ENCODE measurements at places on chromosomes 5 and 9. TPM values are rescaled to one million over a fixed set of nuclear protein-coding genes. Genes with fewer than 3 reads are reported as not detected.

DNA sequence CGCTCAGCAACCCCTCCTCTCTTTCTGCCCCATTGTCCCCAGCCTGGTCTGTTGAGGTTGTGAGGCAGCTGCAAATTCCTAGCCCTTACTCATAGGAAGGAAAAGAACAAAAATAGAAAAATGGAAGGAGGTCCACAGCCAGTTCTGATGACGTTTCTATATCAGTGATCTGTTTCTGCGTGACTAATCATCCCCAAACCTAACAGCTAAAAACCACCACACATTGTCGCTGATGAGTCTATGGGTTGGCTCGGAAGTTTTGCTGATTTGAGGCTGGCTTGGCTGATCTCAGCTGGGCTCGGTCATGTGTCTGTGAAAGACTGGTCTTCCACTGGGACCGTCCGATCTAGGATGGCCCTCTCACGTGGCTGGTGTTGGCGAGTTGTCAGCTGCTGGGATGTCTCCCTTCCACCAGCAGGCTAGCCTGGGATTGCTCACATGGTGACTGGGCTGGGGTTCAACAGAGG, 200.6 kb upstream of the ZNF618 start:
- H3K4me1 ChIP-seq: peaks cover 8% of the 10 kb centered on the region
- no peak overlapping the region for H3K4me3 ChIP-seq
- no peak overlapping the region for H3K27ac ChIP-seq
- DNase-seq: no peak
- peaks cover 36% of the 10 kb centered on the region for H3K27me3 ChIP-seq

Gene OTULIN
- total RNA-seq: 59.6 TPM

DNA sequence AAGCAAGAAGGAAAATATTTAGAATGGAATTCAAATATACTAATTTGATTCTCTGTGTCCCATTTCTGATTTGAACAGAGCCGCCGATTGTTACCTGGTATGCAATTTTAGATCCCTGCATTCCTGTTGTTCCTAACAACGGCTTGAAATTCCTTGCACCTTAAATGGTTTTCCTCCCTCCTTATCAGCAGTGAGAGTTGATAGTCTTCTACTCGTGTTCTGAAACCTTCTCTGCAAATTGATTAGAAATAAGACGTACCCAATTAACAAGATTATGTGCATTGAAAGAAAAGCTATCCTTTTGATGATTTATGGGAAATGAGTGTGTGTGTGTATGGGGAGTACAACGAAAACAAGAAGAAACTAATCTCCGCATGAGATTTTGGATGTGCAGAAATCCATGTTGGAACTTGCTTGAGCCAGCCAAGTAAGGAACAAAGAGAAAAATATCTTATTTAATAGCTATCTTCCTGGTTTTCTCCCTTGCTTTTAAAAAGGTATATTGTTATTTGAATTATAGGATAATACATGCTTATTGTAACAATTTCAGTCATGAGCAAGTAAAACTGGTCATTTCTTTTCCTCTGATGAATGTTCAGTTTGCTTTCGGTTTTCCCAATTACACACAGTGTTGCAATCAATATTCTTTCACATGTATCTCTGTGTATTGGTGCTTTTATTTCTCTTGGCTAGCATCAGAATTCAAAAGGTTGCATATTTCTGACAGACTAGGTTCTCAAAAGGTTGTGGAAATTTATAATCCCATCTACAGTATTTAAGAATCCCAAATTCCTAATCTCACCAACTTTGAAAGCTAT, 211.1 kb upstream of the ACTBL2 start:
- peaks cover 4% of the 10 kb centered on the region for H3K4me1 ChIP-seq
- no peak overlapping the region for H3K4me3 ChIP-seq
- no peak overlapping the region for H3K27ac ChIP-seq
- H3K27me3 ChIP-seq: no peaks in the 10 kb centered on the region
- DNase-seq: no peak
- H3K36me3 ChIP-seq: no peaks in the 10 kb centered on the region

Gene SLC1A1
- total RNA-seq: 0.09 TPM

Gene GNA14
- total RNA-seq: not detected

- no peak for DNase-seq
- H3K27me3 ChIP-seq: no peaks in the 10 kb centered on the region
- no peak overlapping the region for H3K27ac ChIP-seq
- H3K36me3 ChIP-seq: no peaks in the 10 kb centered on the region
Observed at GRCh38 chr9:121718084-121718483, 66.7 kb downstream of the DAB2IP start.

- H3K27ac ChIP-seq: no peak overlapping the region
- DNase-seq: peak; percentile 32
- peaks cover 16% of the 10 kb centered on the region for H3K27me3 ChIP-seq
- H3K4me3 ChIP-seq: no peak overlapping the region
Observed at GRCh38 chr5:1409381-1410110, 35.7 kb downstream of the SLC6A3 start.

GRCh38 chr5:80973027-80973426, 12.9 kb downstream of the RASGRF2 start:
- peaks cover 54% of the 10 kb centered on the region for H3K4me1 ChIP-seq
- DNase-seq: no peak
- no peaks in the 10 kb centered on the region for H3K27me3 ChIP-seq
- no peak overlapping the region for H3K27ac ChIP-seq
- peaks cover 13% of the 10 kb centered on the region for H3K36me3 ChIP-seq

Gene ANKRD20A1
- 1.5 TPM for total RNA-seq

GRCh38 chr9:136409557-136410455, 608 bp downstream of the ENTR1 start:
- H3K27me3 ChIP-seq: no peaks in the 10 kb centered on the region
- peak overlapping the region; percentile 97 for H3K4me3 ChIP-seq

Gene ORM2
- not detected for total RNA-seq

Gene DAB2IP
- total RNA-seq: 0.54 TPM

- no peak overlapping the region for H3K27ac ChIP-seq
- no peak overlapping the region for H3K4me3 ChIP-seq
- no peaks in the 10 kb centered on the region for H3K4me1 ChIP-seq
- H3K27me3 ChIP-seq: peaks cover 15% of the 10 kb centered on the region
- no peaks in the 10 kb centered on the region for H3K36me3 ChIP-seq
Observed at GRCh38 chr9:98484162-98484561, 224.6 kb downstream of the GABBR2 start.

Gene FGF10
- not detected for total RNA-seq

GRCh38 chr9:93814077-93814956, 140.8 kb downstream of the BARX1 start:
- no peak overlapping the region for H3K4me3 ChIP-seq
- H3K27ac ChIP-seq: no peak overlapping the region
- no peaks in the 10 kb centered on the region for H3K36me3 ChIP-seq
- no peak for DNase-seq
- peaks cover 17% of the 10 kb centered on the region for H3K27me3 ChIP-seq
- no peaks in the 10 kb centered on the region for H3K4me1 ChIP-seq

DNA sequence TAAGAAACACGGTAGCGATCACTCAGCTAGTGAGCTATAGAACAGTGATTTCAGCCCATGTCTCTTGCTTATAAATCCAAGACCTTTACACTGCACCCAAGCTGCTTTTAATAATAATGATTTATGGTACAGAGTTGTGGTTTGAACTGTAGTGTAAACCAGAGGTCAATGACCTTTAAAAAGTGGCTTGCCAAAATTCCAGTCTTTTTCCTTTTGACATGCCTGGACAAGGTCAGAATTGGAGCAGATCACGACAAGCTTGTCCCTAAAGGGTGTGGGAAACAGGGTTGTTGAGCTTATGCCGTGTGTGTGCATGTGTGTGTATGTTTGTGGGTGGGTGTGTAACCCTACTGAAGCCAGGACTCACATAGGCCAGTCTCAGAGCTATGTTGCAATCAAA, 225.3 kb upstream of the CLINT1 start:
- H3K27ac ChIP-seq: no peak overlapping the region
- H3K36me3 ChIP-seq: no peaks in the 10 kb centered on the region
- peaks cover 3% of the 10 kb centered on the region for H3K27me3 ChIP-seq
- no peak overlapping the region for H3K4me3 ChIP-seq
- no peak for DNase-seq
- no peaks in the 10 kb centered on the region for H3K4me1 ChIP-seq

Gene ZNF483
- total RNA-seq: 2.6 TPM

- H3K27me3 ChIP-seq: no peaks in the 10 kb centered on the region
- no peak overlapping the region for H3K27ac ChIP-seq
- H3K4me3 ChIP-seq: no peak overlapping the region
Observed at GRCh38 chr5:60489377-60489776, 210.6 kb downstream of the DEPDC1B start.

Gene C5orf58
- total RNA-seq: not detected

Gene EPB41L4B
- total RNA-seq: 0.34 TPM

Gene N4BP3
- 33.2 TPM for total RNA-seq

- no peak overlapping the region for H3K27ac ChIP-seq
- no peak for DNase-seq
- H3K36me3 ChIP-seq: no peaks in the 10 kb centered on the region
- H3K27me3 ChIP-seq: peaks cover 3% of the 10 kb centered on the region
- H3K4me3 ChIP-seq: no peak overlapping the region
Observed at GRCh38 chr5:179488975-179489374, 61.4 kb upstream of the RUFY1 start.

GRCh38 chr5:9500625-9501024, 45.2 kb downstream of the SEMA5A start:
- no peaks in the 10 kb centered on the region for H3K27me3 ChIP-seq
- H3K4me3 ChIP-seq: no peak overlapping the region
- H3K27ac ChIP-seq: no peak overlapping the region
- no peaks in the 10 kb centered on the region for H3K4me1 ChIP-seq
- DNase-seq: no peak
- H3K36me3 ChIP-seq: no peaks in the 10 kb centered on the region

DNA sequence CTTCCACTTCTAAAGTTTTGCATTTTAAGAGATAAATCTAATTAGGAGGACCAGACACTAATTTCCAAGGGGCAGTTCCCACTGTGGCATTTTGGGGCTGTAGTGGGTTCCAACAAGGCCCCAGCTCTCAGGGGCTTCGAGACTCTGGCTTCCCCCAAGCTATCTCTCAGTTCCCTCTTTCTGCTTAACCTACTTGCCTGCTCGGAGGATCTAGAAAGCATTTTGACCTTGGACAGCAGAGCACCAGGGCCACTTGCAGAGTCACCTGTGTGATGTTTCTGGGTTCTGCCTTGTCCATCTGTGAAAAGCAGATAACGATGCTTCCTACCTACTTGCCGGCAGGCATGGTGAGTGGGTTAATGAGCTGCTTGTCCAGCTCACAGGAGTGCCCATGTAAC, 175.4 kb downstream of the MED10 start:
- no peak overlapping the region for H3K27ac ChIP-seq
- H3K4me1 ChIP-seq: no peaks in the 10 kb centered on the region
- no peak overlapping the region for H3K4me3 ChIP-seq
- H3K36me3 ChIP-seq: no peaks in the 10 kb centered on the region
- DNase-seq: no peak

Gene BRD3
- 32.7 TPM for total RNA-seq

- peaks cover 30% of the 10 kb centered on the region for H3K4me1 ChIP-seq
- H3K36me3 ChIP-seq: peaks cover 24% of the 10 kb centered on the region
Observed at GRCh38 chr9:94801681-94802080, 75.2 kb downstream of the AOPEP start.

DNA sequence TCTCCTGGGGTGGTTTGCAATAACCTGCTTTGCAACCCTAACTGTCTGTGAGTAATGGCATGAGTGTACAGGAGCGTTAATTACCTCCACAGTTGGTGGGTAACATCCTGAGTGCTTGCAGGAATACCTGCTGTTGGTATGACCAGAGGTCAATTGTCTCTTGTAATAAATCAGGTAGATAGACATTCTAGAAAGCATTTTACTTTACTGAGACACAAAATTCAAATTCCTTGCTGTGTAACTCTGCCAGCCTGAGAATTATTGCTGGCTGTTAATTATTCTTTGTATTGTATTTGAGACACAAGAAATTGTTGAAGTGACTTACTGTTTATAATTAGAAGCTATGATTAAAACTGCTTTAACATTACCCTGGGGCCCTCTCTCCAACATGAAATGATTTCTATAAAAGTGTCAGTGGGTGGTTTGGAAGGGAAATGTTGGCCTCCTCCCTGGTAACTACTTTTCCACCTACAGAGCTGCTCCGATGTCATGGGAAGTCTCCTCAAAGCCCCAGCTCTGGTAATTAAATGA, 150.8 kb upstream of the ADCY2 start:
- no peaks in the 10 kb centered on the region for H3K4me1 ChIP-seq
- H3K4me3 ChIP-seq: no peak overlapping the region
- no peak overlapping the region for H3K27ac ChIP-seq
- no peak for DNase-seq
- H3K27me3 ChIP-seq: no peaks in the 10 kb centered on the region
- H3K36me3 ChIP-seq: no peaks in the 10 kb centered on the region

DNA sequence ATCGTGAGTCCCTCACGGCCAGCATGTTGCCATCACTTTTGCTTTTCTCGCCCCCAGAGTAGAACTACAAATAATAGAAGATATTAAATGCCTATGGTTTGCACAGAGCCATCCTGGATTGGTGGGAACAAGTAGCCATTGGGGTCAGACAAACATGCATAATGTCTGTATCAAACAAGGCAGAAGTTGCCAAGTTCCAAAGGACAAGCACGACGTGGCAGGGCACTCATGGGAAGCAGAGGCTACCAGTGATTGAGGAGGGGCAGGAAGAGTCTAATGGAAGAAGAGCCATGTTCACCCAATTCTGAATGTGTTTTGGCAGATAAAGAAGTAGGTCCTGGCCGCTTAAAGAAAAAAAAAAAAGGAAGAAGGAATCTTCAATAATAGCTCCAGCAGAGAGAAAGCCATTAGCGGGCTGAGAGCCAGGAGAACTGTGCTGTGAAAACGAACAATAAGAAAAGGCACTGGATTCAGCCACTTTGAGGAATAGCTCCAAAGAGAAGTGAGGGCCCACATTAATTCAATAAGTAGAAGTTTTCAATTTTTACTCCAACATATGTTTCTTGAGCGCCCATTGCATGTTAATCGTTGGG, 153.7 kb upstream of the ADCY2 start:
- H3K4me3 ChIP-seq: no peak overlapping the region
- DNase-seq: no peak
- no peak overlapping the region for H3K27ac ChIP-seq
- H3K36me3 ChIP-seq: no peaks in the 10 kb centered on the region
- no peaks in the 10 kb centered on the region for H3K27me3 ChIP-seq
- no peaks in the 10 kb centered on the region for H3K4me1 ChIP-seq

DNA sequence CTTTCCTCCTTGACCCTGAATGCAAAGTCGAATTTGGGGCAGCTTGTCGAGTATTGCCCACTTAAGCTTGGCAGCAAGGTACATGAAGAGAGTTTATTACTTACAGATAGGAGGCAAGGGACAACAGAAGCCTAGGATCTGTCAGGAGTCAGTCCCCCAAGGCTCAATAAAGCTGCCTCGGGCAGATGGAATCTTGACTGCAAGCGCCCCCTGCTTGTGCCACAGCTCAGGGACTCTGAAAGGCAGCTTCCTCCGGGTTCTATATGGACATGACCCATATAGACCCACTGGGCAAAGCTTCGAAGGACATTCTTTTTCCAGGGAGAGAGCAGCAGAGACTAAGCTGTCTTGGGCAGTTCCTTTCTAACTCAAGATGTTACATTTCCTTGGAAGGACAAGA, 971.5 kb downstream of the EFNA5 start:
- H3K27ac ChIP-seq: no peak overlapping the region
- no peaks in the 10 kb centered on the region for H3K4me1 ChIP-seq
- H3K27me3 ChIP-seq: no peaks in the 10 kb centered on the region
- DNase-seq: no peak

Gene NEURL1B
- 0.18 TPM for total RNA-seq

Gene PCDHB9
- total RNA-seq: not detected
